ENCODE measurements at places on chromosomes 2 and 18. TPM values are rescaled to one million over a fixed set of nuclear protein-coding genes. Genes with fewer than 3 reads are reported as not detected.

Gene ALPI
- total RNA-seq: not detected

- H3K36me3 ChIP-seq: no peaks in the 10 kb centered on the region
- no peaks in the 10 kb centered on the region for H3K4me1 ChIP-seq
- DNase-seq: no peak
- no peak overlapping the region for H3K27ac ChIP-seq
- no peak overlapping the region for H3K4me3 ChIP-seq
Observed at GRCh38 chr18:54503131-54503894, 87.7 kb upstream of the DYNAP start.

Gene LIPG
- 34.4 TPM for total RNA-seq

Gene MSTN
- 0.38 TPM for total RNA-seq

All from progenitor cell of endocrine pancreas (in vitro differentiated cells).